ENCODE measurements at places on chromosomes 6 and 20. TPM values are rescaled to one million over a fixed set of nuclear protein-coding genes. Genes with fewer than 3 reads are reported as not detected.

The RSPH9 gene
- 0.22 TPM for polyA plus RNA-seq

The EYA2 gene
- polyA plus RNA-seq, result 1.0 TPM

The ZBP1 gene
- polyA plus RNA-seq, result 2.9 TPM

The KIF25 gene
- polyA plus RNA-seq, result 0.44 TPM

The SLC22A16 gene
- polyA plus RNA-seq, result not detected

The NKX2-4 gene
- not detected for polyA plus RNA-seq

The GNMT gene
- 0.29 TPM for polyA plus RNA-seq

The WFDC5 gene
- polyA plus RNA-seq, result not detected

The ALDH8A1 gene
- 2.1 TPM for polyA plus RNA-seq

The HINT3 gene
- polyA plus RNA-seq, result 7.7 TPM

The SMLR1 gene
- polyA plus RNA-seq, result not detected

The CDKN1A gene
- polyA plus RNA-seq, result 18.8 TPM

The SLC17A1 gene
- polyA plus RNA-seq, result not detected

The SIRPD gene
- polyA plus RNA-seq, result 1.5 TPM

The SLC26A8 gene
- polyA plus RNA-seq, result 0.20 TPM

The GPR6 gene
- polyA plus RNA-seq, result not detected

The GABRR2 gene
- polyA plus RNA-seq, result 0.17 TPM

The LY6G6F gene
- polyA plus RNA-seq, result not detected

The OR2H1 gene
- not detected for polyA plus RNA-seq

The SYNDIG1 gene
- polyA plus RNA-seq, result 0.26 TPM

The AIF1 gene
- 73.0 TPM for polyA plus RNA-seq

The KIAA0408 gene
- polyA plus RNA-seq, result 3.1 TPM

The DDR1 gene
- 50.5 TPM for polyA plus RNA-seq

The FNDC1 gene
- polyA plus RNA-seq, result 0.48 TPM

Measured in adrenal gland (tissue), 19 donors.